ENCODE measurements at places on chromosomes 4 and X. TPM values are rescaled to one million over a fixed set of nuclear protein-coding genes. Genes with fewer than 3 reads are reported as not detected.

The RXFP1 gene
- 33.0 TPM for total RNA-seq

The PRSS12 gene
- 24.9 TPM for total RNA-seq

The GABRG1 gene
- total RNA-seq: 30.2 TPM

The SCD5 gene
- 254 TPM for total RNA-seq
